NCI-H2171 (cell line): ENCODE measurements at places on chromosomes 1 and 21.

DNA sequence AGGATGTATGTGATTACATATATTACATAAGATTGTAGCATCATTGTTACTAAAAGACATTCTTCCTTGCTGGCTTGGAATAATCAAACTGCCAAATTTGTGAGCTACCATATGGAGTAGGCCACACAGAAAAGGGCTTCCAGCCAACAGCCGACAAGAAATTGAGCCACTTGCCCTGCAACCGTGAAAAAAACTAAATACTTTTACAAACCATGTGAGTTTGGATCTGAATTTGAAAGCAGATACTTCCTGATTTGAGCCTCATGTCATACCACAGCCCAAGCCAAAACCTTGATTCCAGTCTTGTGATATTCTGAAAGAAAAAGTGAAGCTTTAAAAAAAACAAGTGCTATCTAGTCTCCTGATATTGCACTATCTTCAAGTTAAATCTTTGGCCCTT is 55.6 kb upstream of the PRMT6 start:
- DNase-seq, result no peak

DNA sequence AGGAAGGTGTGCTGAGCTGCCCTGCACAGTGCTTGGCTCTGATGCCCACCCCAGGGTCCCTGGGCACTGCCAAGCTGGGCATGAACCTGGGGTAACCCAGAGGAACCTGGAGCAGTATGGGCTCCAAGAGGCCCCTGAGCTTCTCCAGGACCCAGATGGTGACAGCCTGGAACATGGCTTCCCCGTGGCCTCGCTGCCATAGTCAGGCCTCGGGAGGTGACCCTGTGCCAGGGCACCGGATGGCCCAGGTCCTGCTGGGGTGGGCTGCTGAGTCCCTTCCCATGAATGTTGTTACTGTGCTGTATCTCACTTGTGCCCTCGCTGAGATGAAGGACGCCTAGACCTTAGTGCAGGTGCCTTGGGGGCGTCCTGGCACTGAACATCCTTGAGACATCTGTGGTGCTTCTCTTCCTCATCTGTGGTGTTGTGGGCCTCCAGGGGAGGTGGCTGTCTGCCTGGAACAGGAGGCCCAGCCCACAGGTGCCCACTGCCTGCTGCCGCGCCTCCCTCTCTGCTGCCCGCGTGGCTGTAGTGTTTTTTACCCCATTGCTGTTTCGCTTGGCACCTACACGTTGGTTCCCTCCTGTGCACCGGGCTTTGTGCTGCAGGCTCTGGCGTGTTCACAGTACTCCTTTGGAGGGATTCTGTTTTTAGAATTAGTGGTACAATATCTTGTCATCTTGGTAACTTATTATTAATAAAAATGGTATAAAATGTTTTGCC is 160.3 kb downstream of the PCBP3 start:
- DNase-seq, result no peak

DNA sequence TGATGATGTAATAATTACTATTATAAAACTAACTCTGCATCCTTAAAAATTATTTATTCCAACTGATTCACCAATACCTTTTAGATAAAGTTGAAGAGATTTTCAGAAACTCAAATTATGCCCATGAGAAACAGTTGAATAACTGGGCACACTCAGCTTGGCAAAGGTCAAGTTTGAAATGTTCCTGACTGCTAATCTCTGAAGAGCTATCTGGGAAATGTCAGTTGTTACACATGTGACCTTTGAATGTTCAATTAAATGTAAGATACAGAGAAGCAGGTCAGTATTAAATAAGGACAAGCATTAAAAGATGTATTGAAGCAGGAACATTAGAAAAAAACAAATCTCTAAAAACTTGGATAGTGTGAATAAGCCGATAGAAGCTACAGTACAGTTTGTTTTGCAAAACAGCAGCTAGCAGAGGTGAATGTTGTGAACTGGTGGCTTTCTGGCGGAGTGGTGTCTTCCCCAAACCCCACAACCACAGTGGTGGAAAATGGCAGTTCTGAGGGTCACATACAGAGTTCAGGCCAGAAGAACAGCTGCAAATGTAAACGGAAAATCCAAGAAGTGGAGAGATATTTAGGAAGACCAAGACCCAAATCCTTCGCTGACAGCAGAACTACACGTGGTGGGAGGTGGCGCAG is 61.9 kb upstream of the SLC5A9 start:
- DNase-seq, result no peak

DNA sequence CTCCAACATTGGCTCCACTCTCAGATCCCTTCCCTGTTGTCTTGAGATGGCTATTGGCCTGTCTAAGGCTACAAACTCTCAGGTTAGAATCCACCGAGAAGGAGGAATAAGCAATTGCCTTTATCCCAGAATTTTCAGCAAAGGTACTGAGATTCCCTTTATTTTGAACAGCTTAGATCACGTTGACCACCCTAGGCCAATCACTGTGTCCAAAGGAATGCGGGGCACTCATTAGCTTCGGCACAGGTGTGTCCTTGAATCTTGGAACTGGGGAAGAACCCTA is 6.9 kb downstream of the S100A11 start:
- no peak for DNase-seq

DNA sequence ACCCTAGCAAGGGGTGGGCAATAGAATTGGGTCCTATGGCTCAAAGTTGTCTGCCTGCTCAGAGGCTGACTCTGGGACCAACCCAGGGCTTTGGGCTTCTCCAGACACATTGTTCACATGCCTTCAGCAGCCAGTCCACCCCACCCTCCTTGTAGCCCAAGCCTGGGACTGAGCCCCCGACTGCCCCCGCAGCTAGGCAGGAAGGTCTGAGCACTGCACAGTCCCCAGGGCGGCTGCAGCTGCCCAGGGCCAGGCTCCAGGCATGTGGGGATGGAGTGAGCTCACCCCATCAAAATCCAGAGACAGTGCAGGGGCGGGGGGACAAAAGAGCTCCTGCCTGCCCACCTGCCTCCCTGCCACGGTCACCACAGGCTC is 35.6 kb downstream of the HSPG2 start:
- DNase-seq, result no peak

GRCh38 chr1:237384213-237384612 is 342.2 kb downstream of the RYR2 start:
- no peak for DNase-seq

DNA sequence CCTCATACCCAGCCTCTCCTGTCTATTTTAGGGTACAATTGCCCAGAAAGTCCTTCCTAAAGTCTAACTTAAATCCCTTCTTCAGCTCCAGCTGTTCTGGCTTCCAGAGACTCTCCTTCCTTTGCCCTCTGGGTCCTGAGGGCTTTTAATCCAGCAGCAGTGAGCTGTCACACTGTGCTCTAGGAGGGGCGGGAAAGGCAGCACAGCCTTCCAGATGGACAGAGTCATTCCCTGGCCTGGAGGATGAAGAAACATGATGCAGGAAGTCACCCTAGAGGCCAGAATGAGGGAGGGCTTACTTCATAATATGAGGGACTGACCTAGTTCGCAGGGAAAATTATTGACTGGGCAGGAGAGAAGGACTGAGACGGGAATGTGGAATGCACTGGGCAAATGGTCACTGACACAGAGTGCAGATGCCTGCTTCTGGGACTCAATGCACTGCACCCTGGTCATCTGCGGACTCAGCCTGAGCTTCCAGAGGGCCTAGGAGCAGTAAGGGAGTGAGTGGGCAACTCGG is 1.3 kb downstream of the SH2D2A start:
- no peak for DNase-seq

GRCh38 chr1:41455479-41456332 is 28.8 kb downstream of the EDN2 start:
- no peak for DNase-seq

- DNase-seq, result peak; percentile 10
Observed at GRCh38 chr1:227886993-227887696, 60.6 kb downstream of the WNT9A start.

GRCh38 chr21:17590430-17590829 is 22.3 kb downstream of the BTG3 start:
- no peak for DNase-seq

DNA sequence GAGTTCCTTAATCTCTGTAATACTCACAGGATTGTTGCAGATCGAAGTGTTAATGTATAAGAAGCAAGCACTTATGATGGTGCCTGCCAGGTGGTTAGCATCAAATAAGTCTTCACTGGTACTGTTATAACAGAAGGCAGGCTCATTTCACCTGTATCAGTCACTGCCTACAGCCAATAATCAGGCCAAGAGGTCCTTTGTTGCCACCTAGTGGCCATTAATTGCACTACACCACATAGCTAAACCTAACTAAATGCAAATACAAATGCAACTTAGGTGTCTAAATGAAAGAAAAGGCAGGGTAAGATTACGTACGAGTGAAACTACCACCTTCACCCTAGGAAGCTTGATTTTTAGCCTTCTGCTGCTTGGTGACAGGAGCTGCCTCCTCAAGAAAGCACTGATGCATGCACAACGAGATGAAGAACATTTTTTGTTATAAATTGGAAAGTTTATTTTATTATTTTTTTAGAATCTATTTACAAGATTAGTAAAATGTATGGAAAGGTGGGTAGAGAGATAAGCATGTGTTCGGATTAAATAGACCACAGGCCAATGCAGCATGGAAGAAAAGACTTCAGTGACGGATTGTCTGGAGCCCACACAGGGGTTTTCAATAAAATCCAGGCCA is 334.8 kb upstream of the CAMK1G start:
- peak; percentile 35 for DNase-seq

DNA sequence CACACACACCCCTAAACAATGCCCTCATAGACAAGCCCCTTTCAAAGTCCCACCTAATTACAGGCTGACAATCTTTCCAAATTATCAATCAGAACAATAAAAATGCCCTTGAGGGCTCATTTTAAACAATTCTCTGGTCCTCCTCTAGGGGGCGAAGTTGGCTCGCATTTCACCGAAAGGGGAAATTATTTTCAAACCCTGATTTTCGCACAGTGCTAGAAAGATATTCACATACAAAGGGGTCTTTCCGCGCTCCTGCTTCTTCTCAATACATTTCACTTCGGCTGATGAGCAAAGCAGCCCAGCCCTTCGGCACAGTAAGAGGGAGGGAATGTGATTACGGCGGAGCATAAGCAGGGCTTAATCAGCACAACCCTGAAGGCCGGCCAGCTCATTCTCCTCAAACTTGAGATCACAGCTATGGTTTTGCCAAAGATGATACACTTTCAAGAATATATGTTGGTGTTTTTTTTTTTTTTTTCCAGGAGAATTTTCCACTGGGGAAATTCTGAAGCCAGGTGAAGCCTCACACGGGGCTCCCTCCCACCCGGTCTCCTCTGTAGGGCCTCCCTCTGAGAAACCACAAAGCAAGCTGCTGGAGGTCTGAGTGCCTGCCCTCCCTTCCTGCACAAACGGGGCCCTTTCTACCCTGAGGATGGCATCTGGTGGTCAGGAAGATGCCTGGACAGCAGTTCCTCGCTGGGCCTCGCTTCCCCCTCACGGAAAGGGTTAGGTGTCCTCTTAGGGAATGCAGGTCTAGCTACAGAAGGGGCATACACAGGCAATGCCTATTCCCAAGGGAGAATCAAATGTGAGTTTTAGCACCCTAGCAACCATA is 66.9 kb downstream of the GNG12 start:
- DNase-seq, result peak; percentile 18

- peak; percentile 45 for DNase-seq
Observed at GRCh38 chr1:107439567-107439966, 298.7 kb downstream of the NTNG1 start.

GRCh38 chr1:109263597-109264378 is 14.4 kb downstream of the CELSR2 start:
- no peak for DNase-seq

- no peak for DNase-seq
Observed at GRCh38 chr1:218874801-218875400, 298.8 kb upstream of the LYPLAL1 start.

DNA sequence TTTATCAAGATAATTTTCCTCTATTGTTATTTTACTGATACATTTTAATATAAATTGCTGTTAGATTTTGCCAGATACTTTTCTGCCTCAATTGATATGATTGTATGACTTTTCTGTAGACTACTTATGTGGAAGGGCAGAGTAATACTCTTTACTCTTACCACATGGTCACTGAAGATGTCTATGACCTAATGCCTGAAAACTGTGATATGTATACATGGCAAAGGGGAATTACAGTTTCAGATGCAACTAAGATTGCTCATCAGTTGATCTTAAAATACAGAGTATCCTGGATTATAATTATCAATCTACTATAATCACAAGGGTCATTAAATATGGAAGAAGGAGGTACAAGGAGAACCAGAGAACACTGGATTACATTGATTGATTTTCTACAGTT is 1528.0 kb downstream of the BRINP3 start:
- no peak for DNase-seq

- DNase-seq, result peak; percentile 32
Observed at GRCh38 chr1:108609483-108610049, 49.7 kb downstream of the EEIG2 start.

GRCh38 chr1:244042293-244042692 is 8.8 kb upstream of the ZBTB18 start:
- no peak for DNase-seq

GRCh38 chr1:56045062-56045461 is 534.3 kb downstream of the PLPP3 start:
- DNase-seq, result no peak

DNA sequence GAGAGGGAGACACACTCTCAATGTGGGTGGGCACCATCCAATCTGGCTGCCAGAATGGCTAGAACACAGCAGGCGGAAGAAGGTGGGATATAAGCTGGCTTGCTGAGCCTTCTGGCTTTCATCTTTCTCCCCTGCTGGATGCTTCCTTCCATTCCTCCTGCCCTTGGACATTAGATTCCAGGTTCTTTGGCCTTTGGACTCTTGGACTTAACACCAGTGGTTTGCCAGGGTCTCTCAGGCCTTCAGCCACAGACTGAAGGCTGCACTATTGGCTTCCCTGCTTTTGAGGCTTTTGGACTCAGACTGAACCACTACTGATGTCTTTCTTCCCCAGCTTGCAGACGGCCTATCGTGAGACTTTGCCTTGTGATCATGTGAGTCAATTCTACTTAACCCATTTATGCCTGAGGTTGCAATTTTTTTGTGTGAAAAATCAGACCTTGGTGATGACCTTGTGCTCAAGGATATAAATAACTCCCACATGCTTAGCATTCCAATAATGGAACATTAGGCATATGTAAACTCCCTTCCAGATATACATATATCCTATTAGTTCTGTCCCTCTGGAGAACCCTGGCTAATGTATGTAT is 56.7 kb upstream of the CD55 start:
- DNase-seq, result no peak

GRCh38 chr1:88985032-88985431 is 7.4 kb downstream of the KYAT3 start:
- DNase-seq, result peak; percentile 1

DNA sequence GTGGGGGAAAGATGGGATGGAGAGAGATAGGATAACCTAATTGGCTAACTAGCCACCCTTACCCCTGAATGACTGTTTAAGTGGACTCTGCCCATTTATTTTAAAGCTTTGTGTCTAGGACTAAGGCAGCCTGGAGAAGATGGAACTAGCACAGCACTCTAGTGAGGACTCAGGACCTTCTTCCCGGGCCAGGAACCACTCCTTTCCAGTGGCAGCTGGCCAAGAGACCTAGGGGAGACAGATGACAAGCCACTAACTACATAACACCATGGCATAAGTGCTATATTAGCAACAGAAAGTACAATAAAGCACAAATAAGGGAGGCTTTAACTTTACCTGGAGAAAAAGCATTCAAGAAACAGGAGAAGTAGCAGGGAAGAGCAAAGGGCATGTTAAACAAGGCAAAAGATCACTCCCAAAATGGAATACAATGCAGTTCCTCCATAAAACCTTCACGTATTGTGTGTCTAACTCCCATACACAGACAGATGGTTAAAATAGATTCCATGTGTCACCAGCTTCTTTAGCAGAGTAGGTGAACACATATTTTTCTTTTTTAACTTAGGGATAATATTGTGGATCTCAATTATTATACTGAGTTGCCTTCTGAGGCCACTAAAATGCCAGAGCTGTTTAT is 20.6 kb downstream of the CLCA1 start:
- no peak for DNase-seq

GRCh38 chr1:52602856-52603600 is 857 bp downstream of the GPX7 start:
- no peak for DNase-seq
